ENCODE measurements at places on chromosomes 3 and 15.

- DNase-seq: no peak
These were observed 46.9 kb downstream of the SFMBT1 start for GRCh38 chr3:52998771-52999513.

DNA sequence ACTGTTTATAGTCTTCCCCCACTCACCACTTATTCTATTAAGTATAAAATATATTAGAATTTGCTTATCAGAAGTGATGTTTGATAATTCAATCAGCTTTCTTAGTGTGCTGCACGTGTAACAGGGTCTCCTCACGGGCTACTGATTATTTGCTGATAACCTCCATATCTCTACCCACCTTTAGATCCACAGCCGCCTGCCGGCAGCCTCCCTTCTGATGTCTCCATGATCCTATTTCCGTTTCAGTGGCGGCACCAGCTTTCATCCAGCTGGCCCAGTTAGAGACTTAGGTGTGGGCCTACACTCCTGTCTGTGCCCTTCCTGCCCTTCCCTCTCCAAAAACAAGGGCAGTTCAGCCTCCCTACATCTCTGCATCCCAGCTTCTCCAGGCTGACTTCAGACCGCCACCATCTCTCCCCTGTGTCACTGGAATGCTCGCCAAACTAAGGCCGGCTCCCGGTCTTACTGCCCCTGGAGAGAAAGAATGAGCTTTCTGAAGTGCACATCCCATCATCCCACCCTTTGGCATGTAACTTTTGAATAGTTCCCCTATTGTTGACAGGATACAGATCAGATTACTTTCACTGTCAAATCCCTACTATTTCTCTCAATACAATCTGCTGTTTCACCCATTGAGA is 76.6 kb upstream of the PRTG start:
- no peak for DNase-seq

- no peak for DNase-seq
These were observed 70.9 kb upstream of the ARNT2 start for GRCh38 chr15:80333261-80333660.

GRCh38 chr3:151384741-151385174 is at the start of gene P2RY12:
TSS of gene P2RY12 (minus strand) at chr3:151384753. CDS start at chr3:151338845, 45,908 bp downstream.
- no peak for DNase-seq

DNA sequence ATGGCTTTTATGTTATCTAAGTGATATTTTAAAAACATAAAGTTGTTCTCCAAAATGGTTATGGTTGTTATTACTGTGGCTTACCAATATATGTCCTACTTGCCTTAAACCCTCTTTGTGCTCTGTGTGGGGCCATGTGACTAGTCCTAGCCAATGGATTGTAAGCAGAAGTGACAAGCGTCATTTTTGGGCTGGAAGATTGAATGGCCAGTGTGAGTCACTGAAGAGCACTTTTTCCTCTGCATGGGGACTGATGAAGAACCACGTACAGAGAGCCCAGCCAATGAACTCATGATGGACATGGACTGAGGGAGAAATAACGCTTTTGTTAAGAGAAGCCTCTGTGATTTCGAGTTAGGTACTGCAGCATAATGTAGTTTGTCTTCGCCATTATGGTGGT is 332.7 kb downstream of the EDEM1 start:
- DNase-seq: no peak

DNA sequence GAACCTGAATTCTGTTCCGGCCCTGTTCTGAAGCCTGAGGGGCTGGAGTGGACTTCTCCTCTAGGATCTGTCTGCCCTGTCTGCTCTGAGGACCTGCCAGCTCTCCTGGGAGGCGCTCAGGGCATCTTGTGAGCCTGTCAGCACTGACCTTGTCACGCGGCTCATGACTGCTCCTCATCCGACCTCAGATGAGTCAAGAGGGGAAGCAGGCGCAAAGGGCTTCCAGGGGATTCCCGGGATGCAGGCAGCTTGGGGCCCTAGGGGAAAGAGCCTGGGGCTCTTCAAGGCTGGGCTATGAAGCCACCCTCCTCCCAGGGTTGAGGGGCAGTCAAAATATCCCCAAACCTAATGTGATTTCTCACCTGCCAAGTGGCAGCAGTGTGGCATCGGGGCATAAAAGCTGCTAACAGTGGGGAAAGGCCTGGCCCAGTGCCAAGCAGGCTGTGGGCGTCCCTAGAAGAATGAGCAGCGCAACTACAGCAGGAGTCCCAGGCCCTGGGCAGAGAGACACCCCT is 27.6 kb upstream of the ANKDD1A start:
- DNase-seq: peak; percentile 49

- DNase-seq: no peak
These were observed 67.0 kb downstream of the TNIK start for GRCh38 chr3:171393032-171393744.

GRCh38 chr3:105691633-105692032 is 177.2 kb downstream of the CBLB start:
- no peak for DNase-seq

GRCh38 chr15:60464836-60465630 is 13.9 kb downstream of the ICE2 start:
- DNase-seq: no peak
